H1 (cell line): ENCODE measurements at places on chromosomes 11 and 22. TPM values are rescaled to one million over a fixed set of nuclear protein-coding genes. Genes with fewer than 3 reads are reported as not detected.

GRCh38 chr11:100593291-100593690 lies 93.8 kb upstream of the ARHGAP42 start:
- no peaks in the 10 kb centered on the region for H3K4me1 ChIP-seq
- H3K36me3 ChIP-seq: no peaks in the 10 kb centered on the region
- no peak for DNase-seq
- no peak overlapping the region for H3K4me3 ChIP-seq
- H3K27me3 ChIP-seq: no peaks in the 10 kb centered on the region
- no peak overlapping the region for H3K27ac ChIP-seq

- no peak overlapping the region for H3K27ac ChIP-seq
- H3K4me1 ChIP-seq: no peaks in the 10 kb centered on the region
- no peak for DNase-seq
- H3K4me3 ChIP-seq: no peak overlapping the region
- no peaks in the 10 kb centered on the region for H3K36me3 ChIP-seq
Observed at GRCh38 chr11:24384240-24384639, 112.6 kb upstream of the LUZP2 start.

The UBASH3B gene
- 8.9 and 9.5 TPM in 2 replicates for total RNA-seq

The ALG12 gene
- 22.5 and 25.0 TPM in 2 replicates for total RNA-seq

- H3K4me3 ChIP-seq: no peak overlapping the region
- no peak for DNase-seq
- no peaks in the 10 kb centered on the region for H3K27me3 ChIP-seq
- H3K4me1 ChIP-seq: peaks cover 8% of the 10 kb centered on the region
Observed at GRCh38 chr11:35980686-35981390, 37.0 kb downstream of the LDLRAD3 start.

The IGSF9B gene
- total RNA-seq: 42.3 and 49.2 TPM in 2 replicates

The GVQW3 gene
- 7.6 and 8.1 TPM in 2 replicates for total RNA-seq

The KCNK4 gene
- total RNA-seq: 0.19 TPM in 1 of 2 replicates, not detected in the other

GRCh38 chr11:92852946-92853345 lies 116.5 kb upstream of the MTNR1B start:
- no peaks in the 10 kb centered on the region for H3K4me1 ChIP-seq
- no peaks in the 10 kb centered on the region for H3K36me3 ChIP-seq
- H3K27me3 ChIP-seq: no peaks in the 10 kb centered on the region
- H3K27ac ChIP-seq: no peak overlapping the region

DNA sequence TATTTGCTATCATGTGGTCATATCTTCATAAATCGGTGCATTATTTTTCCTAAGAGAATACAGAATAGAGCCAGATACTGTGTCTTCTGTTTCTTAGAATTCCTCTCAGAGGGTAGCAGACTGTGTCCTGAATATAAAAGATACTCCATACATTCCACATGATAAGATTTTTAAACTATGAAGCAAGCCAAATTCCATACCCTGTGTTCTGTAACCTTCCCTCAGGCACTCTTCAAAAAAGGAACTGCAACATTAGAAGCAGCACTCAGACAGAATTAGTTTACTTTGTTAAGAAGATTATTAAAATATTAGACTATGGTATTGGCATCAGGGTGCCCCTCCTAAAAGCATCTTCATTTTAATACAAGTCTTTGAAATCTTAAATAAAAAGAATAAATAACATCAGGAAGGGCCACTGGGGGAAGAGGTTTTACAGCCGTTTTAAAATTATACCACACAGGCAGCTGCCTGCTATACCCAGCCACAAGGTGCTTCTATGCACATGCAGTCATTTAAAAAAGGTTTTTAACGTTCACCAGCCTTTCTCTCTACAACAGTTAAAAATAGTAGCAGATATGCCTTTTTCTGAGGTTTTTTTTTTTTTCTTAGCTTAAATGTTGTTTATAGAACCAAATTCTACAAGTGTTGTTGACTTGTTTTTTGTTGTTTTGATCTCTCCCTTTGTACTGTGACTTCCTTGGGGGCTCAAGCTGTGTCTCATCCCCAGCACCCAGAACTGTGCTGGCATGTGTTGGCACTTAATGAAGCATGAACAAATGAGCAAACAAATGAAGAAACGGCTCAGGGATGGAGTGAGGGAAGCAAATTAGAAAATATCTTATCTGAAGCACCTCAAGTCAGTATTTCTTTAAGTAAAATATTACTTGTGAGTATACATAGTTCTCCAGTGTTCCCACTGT lies 54.7 kb upstream of the CCDC89 start:
- no peak overlapping the region for H3K4me3 ChIP-seq
- no peak for DNase-seq
- no peaks in the 10 kb centered on the region for H3K4me1 ChIP-seq
- no peaks in the 10 kb centered on the region for H3K36me3 ChIP-seq
- H3K27ac ChIP-seq: no peak overlapping the region
- H3K27me3 ChIP-seq: no peaks in the 10 kb centered on the region

DNA sequence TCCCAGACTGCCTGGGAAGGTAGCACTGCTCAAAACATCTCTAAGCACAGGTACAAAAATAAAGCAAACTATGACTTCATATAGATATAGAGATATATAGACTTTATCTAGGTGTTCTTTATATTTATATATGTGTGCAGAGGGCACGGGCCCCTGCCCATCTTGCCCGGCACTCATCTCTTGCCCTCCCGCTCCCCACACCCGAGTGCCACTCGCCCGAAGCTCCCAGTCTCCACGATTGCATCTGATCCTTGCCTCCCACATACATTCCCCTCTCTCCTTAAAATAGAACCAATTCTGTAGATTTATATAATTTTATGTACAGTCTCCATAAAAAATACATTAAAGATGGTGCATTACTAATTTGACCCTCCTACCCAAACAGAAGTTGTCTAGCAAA lies 55.5 kb downstream of the IGSF9B start:
- H3K4me3 ChIP-seq: no peak overlapping the region
- no peaks in the 10 kb centered on the region for H3K36me3 ChIP-seq
- H3K27me3 ChIP-seq: no peaks in the 10 kb centered on the region
- H3K4me1 ChIP-seq: peaks cover 3% of the 10 kb centered on the region
- DNase-seq: no peak
- no peak overlapping the region for H3K27ac ChIP-seq

GRCh38 chr11:14186046-14186775 lies 172.8 kb downstream of the RRAS2 start:
- no peaks in the 10 kb centered on the region for H3K36me3 ChIP-seq
- no peaks in the 10 kb centered on the region for H3K4me1 ChIP-seq
- no peak overlapping the region for H3K27ac ChIP-seq
- no peak for DNase-seq
- H3K27me3 ChIP-seq: no peaks in the 10 kb centered on the region
- H3K4me3 ChIP-seq: no peak overlapping the region

The PICALM gene
- 63.5 and 69.4 TPM in 2 replicates for total RNA-seq

The MUC2 gene
- not detected in 2 replicates for total RNA-seq
